CMK (cell line): ENCODE measurements at places on chromosomes 1 and 21.

- DNase-seq = no peak
These were observed 109.8 kb downstream of the ACBD6 start for GRCh38 chr1:180392427-180393145.

GRCh38 chr1:201348211-201348566, 29.3 kb downstream of the TNNT2 start:
- no peak for DNase-seq

DNA sequence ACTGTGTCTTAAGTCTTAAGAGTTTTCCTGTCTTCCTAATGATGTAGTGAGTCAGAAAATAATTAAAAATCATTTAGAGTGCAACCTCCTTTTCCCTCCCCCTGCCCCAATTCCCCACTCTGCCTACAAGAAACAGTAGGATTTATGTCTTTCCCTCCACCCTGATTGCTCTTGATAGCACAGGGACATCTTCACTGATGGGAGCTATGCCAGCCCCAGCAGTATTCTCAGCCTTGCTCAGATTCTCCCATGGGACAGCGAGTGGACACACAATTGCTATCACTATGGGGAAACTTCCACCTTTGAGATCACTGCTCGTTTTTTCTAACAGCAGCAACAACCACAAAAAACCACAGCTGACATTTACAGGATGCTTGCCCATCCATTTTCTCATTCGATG, 216.6 kb upstream of the PLXNA2 start:
- DNase-seq = no peak

GRCh38 chr21:42445311-42445710, 41.6 kb downstream of the UBASH3A start:
- DNase-seq = no peak

- no peak for DNase-seq
These were observed 181.9 kb upstream of the KCNK2 start for GRCh38 chr1:214900590-214900989.
